ENCODE measurements at places on chromosomes 3 and 15.

DNA sequence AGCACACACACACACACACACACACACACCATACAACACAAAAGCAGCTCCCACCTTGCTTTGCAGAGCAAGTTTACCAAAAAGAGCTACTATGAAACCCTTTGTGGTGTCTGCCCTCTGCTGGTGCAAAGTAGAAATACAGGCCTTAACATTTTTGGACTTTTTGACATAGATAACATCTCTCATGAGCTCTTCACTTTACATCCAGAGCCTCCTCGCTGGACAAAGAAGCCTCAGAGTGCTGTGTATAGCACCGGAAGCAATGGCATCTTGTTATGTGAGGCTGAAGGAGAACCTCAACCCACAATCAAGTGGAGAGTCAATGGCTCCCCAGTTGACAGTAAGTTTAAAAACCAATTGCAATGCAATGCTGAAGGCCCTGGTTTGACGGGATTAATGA lies 157.9 kb downstream of the CHL1 start:
- DNase-seq: peak; percentile 69

DNA sequence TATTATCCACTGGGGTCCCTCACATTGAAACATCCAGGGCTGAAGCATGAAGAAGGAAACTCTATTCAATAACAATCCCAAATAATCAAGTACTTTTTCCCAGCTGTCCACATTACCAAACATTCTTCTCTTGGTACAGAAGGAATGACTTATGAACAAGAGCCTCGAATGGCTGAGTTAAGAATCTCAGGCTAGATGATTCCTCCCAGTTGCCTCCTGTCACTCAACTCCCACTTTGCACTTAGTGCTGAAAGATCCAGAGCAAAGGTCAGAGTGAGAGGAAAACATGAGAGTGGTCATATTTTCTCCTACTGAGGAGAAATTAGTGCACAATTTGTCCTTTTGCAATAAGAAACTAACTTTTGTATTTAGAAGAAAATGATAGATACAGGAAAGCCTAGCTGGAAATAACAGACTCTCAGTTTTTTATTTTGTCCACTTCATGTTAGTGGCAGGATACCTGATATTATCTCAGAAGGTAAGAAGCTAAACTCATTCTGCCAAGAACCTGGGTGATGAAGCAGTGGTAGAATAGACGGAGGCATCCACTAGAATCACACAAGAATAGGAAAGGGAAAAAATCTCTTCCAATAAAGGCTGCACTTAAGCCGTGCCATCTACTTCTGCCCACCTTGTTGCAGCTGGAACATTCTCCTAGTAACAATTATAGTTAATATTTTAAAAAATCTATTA lies 46.2 kb downstream of the GADL1 start:
- DNase-seq: no peak

DNA sequence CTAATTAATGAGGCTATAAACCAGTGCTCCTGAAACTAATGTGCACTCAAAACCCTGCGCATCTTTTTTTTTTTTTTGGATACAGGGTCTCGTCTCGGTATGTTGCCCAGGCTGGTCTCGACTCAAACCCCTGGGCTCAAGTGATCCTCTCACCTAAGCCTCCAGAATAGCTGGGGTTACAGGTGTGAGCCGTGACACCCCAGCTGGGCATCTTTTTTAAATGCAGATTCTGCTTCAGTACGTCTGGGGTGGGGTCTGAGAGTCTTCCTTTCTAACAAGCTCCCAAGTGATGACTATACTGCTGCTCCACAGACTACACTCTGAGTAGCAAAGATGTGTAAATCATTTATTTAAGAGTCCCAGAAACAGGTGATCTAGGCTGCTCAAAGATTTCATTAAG lies 73.0 kb downstream of the BFSP2 start:
- no peak for DNase-seq

DNA sequence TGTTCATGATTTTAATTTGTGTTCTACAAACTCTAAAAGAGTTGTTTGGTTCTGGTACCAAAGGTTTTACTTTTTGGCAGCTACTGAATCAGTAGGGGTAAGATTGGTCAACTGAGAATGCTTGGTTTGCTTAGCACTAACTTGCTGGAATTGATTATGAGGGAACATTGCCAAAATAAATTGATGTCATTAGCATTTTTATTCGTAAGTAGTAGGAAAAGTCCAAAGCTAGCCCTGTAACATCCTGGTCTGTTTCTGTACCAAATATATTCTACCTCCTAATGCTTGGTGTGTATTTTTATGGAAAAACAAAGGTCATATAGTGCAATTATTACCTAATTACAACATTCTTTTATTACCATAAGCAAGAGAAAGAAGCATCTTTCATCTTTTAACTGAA lies 35.9 kb upstream of the KPNA4 start:
- DNase-seq: no peak

DNA sequence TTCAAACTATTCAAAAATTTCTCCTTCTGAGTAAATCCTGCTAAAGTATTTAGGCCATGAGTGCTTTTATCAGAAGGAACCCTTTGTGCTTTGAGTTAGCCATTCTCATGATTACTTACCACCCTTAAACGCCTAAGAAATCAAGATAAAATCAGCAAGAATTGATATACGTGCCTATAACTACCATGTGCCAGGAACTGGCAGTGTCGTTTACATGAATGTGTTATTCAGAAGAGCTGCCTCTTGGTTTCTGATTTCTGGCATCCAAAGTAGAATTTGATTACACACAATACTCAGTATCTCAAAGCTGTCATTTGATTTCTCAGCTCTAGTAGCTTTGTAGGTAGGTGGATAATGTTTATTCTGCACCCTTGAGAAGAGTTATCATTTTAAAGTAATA lies 351.3 kb upstream of the CCDC54 start:
- peak; percentile 32 for DNase-seq

GRCh38 chr3:114902691-114903101 lies 244.4 kb downstream of the ZBTB20 start:
- no peak for DNase-seq

DNA sequence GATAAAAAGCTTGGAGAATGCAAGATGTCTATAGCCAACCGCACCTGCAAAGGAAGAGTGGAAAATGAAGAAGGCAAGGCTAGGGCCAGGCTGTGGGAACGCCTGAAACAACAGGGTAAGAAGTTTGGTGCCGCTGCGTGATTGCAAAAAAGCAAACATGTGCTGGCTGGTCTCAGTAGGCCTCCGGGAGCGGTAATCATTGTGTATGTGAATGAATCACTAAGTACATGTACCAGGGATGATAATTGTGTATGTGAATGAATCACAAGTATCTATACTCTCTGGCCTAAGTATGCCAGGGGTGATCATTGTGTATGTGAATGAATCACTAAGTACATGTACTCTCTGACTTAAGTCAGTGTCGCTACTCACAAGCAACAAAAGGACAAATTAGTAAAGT lies 40.3 kb upstream of the PARL start:
- DNase-seq: no peak

GRCh38 chr3:122246199-122246598 lies 62.7 kb downstream of the CASR start:
- no peak for DNase-seq

DNA sequence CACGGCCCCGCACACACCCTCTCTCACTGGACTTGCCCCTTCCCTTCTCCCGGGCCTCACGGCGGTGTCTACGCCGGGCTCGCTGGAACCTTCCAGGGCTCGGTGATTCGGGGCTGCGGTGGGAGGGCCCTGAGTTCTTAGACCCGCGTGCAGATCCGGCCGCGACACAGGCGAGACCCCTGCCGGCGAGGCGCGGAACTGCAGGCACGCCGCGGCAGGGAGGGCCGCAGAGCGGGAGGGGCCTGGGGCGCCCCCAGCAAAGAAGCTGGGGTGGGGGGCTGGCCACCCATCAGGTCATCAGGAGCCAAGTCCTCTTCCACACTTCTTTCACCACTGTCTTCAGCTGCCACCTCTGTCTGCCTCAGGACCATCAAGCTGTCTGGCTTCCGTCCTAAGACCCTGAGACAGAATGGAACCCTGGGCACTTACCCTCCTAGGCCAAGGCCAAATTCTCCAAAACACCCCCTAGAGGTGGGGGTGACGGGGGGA lies 164.5 kb downstream of the XXYLT1 start:
- DNase-seq: peak; percentile 48

DNA sequence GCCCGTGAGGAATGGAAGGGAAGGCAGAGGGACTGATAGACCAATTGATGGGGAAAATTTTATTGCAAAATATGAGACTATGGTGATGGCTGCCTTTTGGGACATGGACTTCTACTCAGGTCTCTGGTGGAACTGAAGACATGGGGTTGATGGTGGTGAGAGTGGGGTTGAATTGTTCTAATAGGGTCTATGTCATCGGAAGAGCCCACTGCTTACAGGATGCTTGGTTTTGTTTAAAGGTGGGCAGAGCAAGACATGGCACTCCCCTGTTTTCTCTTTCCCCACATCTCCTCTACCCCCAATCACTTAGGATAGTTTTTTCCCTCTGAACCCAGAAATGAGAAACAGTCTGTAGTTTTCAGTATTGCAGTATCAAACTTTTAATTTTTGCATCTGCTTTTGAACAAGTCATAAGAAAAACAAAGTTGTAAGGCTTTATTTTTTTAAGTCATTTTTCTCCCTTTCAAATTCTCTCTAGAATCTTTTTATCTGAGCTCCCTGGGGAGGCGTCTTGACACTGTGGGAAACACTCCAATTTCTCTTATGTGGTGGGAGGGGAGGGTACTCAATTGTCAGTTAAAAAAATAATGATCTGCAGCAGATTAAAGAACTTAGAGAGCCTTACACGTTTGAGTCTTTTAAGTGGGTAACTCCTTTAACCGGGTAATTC lies 276.2 kb upstream of the TBC1D5 start:
- DNase-seq: no peak

DNA sequence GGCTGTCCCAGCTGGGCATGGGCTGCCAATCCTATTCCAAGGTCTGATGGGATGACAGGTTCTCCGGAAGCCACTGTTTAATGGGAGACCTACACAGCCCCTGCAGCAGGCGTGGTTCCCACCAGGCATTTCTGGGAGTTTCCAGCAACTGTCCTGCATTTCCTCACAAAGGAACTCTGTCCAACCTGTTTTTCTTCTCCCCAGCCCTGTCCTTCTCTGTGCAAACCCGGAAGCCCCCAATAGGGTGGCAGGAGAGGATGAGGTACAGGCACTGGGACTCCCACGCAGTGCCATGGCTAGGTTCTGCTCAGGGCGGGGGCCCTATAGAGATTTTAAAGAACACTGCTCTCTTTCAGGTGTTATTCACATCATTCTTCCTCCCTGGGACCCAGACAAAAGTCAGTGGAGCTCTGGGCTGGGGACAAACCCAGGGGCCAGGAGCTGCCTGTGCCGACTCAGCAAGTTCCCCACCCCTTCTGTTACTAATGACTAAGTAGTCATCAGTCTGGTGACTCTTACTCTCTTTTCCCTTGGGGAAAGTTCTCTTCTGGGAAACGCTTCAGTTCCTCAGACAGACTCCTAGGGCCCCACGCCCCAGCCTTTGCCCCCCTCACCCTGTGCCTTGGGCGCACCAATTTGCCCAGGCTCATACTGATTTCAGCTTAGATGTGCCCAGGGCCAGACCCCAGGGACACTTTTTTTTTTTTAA lies 97.7 kb downstream of the CD47 start:
- no peak for DNase-seq

- DNase-seq: no peak
These were observed 133.7 kb downstream of the CHCHD6 start for GRCh38 chr3:126837773-126838172.

GRCh38 chr3:57890874-57891273 lies 117.3 kb upstream of the FLNB start:
- DNase-seq: no peak

- no peak for DNase-seq
These were observed 29.8 kb upstream of the LPP start for GRCh38 chr3:188124184-188124583.

DNA sequence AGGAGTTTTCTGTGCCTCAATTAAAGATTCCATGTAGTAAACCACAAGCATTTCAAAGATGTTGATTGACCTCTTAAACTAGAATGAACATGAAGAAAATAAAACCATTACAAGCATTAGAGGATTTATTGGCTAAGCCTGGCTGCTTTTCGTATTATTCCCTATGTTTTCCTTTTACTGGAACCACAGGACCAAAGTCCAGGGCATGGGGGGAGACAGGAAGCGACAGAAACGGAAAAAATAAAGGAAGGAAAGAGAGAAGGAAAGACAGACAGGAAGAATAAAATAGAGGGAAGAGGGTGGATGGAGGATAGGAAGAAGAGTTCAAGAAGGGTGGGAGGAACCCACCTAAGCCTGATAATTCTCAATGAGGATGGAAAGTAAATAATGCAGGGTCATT lies 169.9 kb downstream of the SHQ1 start:
- no peak for DNase-seq

DNA sequence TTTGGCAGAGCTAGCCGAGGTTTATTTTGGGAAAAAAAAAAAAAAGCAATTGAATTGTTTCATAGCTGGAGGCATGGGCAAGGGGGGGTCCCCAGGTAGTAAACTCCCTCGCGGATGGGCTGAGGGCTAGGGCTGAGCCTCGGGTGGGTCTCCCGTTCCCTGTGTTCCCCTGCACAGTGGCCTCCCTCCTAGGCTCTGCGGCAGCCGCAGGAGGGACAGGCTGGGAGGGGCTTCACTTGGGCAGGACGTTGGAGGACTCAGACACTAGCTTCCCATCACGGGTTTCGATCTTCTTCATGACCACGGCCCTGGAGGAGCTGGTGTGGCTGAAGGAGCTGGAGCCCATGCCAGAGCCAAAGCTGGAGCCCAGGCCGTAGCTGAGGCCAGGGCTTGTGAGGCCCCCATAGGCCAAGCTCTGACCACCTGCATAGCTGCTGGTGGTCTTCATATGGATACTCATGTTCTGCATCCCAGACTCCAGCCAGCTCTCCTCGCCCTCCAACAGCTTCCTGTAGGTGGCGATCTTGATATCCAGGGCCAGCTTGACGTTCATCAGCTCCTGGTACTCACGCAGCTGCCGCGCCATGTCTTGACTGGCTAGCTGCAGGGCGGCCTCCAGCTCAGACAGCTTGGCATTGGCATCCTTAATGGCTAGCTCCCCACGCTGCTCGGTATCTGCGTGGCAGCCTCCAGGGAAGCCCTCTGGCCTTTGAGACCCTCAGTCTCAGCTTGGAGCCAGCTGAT lies 64.0 kb upstream of the CDAN1 start:
- DNase-seq: no peak

- DNase-seq: no peak
These were observed 1.3 kb downstream of the STAG1 start for GRCh38 chr3:136750897-136751315.

- no peak for DNase-seq
These were observed 134.6 kb downstream of the ATP8B4 start for GRCh38 chr15:49984436-49984835.

GRCh38 chr3:25454005-25454927 lies 26.2 kb downstream of the RARB start:
- DNase-seq: no peak

DNA sequence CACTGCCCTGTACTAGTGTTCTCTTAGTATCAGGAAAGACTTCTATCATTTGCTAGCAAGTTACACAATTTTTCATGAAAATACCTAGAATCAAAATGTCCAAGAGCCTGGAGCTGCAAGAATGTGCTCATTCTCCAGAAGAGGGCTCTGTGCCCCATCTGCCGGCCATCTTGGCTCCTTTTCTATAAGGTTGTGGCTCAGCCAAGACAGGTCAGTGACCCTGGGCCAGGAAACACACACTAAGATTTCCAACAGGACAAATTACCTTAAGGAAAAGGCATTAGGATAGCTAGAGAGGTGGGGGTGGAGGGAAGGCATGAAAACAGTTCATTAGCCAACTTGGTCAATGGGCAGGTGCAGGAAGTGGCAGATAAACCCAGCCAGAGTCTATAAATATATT lies 20.7 kb downstream of the TIMP4 start:
- no peak for DNase-seq
